Left cardiac atrium (tissue), 4 donors: ENCODE measurements at places on chromosomes 1 and 21.

DNA sequence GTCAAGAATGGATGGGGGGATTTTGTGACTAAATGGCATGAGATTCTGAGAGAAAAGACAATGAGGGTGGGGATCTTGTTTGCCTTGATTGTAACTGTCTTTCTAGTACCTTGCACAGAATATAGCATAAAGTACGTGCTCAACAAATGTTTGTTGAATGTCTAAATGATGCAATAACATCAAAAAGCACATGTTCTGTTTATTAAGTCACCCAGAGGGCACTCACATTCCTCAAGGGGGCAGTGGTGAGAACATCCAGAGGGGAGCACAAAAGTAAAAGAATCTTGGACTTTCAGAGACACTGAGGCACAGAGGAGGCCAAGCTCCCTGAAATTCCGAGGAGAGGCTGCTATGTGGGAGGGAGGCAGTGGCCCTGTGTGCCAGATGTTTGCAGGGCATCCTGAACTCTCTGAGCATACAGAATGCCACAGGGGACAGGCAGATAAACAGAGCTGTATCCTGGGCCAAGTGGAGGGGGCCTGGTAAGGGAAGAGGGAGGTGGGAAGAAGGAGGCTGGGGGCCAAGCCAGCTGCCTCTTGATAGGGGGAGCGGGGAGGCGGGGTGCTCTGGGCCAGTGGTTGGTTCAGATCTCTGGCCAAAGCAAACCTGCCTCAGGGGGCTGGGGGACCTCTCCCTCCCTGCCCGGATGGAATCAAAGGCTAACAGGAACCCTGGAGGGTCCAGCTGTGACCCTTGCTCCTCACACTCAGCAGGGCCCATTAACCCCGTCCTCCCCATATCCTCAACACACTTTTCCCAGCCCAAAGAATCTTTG is 6.5 kb upstream of the ATP1A2 start:
- DNase-seq: no peak

- no peak for DNase-seq
These were observed 35.1 kb upstream of the EYA3 start for GRCh38 chr1:28123461-28123961.

DNA sequence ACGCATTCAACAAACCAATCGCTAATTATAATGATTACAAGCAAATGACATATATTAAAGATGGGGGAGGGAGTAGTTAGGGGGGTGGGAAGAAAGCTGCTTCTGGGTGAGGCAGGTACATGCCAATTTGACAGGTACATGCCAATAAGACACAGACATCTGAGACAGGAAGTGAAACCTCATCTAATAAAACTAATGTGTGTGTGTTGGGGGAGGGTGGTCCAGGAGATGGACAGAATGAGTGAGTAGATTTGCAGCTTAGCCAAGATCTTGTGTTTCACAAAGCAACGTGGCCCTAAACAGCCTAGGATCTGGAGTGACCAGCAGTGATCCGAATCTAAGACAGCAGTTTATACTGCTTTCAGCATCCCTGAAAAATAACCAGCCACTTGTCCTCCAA is 10.8 kb downstream of the CFAP45 start:
- no peak for DNase-seq

- DNase-seq: no peak
These were observed 1.5 kb upstream of the IVNS1ABP start for GRCh38 chr1:185318431-185319138.

- no peak for DNase-seq
These were observed 19.2 kb downstream of the CRCT1 start for GRCh38 chr1:152533327-152533938.
